ENCODE measurements at places on chromosomes 7 and 10.

DNA sequence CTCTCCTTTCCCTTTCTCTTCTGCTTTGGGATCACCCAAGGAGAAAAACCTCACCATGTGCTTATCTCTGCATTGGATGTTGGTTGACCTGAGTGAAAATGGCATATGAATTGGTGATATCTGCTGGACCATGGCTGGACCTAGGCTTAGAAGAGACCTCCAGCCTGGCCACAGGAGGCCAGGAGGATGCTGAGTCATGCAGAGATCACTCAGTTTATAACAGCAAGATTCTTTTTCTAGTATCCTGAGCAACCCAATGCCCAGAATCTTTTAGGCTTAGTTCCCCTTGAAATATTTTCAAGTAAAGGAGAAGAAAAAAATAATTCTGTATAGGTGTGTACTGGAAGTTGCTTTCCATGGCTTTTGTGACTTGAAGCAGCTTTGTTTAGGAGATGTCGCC lies 236.3 kb downstream of the KLF6 start:
- DNase-seq, result no peak

DNA sequence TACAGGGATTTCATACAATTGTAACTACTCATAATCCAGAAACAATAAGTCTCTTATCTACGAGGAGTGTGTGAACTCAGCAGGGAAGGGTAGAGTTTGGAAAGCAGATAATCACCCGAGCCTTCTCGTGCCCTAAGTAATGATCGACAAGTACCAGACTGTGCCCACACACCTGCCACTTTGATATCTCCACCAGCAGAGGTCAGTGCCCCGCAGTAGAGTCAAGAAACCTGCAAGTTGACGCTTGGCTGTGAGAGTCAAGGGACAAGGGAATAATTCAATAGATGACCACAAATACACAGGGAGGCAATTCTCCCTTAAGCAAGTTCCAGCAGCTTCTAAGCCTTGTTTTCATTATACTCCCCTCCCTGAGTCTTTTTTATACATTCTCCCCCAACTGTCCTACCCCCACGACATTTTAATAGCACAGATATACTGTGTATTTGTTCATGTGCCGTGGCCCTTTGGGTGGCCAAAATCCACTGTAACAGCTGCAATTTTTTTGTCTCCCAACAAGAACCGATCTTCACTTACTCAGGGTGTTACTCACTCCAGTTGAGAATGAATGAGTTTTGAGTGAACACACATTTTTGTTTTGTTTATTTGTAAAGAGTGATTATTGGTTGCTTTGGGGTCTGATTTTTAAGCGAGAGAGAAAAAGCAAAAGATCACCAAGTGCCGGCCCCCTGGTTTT lies 106.9 kb upstream of the RHEB start:
- DNase-seq, result no peak

- DNase-seq, result no peak
Measured at GRCh38 chr7:44470135-44470479, 20.4 kb downstream of the NUDCD3 start.

DNA sequence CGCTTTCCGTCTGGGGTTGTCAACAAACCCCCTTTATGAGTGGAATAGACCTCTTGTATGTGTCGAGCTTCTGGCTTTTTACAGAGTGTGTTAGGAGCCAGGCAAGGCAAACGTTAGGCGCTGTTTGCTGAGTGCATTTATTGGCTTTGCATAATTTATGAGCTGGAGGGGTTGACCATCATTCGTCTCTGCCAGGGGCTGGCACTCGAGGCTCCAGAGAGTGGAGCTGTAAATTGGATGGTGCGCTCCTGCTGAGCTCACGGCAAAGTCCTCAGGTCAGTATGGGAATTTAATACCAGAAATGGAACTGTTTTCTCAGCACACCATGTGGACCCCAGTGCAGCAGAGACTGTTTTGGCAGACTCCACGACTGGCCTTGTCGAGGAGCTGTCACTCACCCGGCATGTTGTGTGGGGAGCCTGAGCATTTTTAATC lies 699.4 kb upstream of the GALNT17 start:
- DNase-seq, result no peak

- DNase-seq, result no peak
Measured at GRCh38 chr7:18400275-18400674, 95.3 kb upstream of the HDAC9 start.

- DNase-seq, result no peak
Measured at GRCh38 chr7:86884152-86884551, 175.3 kb downstream of the ELAPOR2 start.

GRCh38 chr7:92840316-92840715 lies 3.9 kb upstream of the CDK6 start:
- no peak for DNase-seq

DNA sequence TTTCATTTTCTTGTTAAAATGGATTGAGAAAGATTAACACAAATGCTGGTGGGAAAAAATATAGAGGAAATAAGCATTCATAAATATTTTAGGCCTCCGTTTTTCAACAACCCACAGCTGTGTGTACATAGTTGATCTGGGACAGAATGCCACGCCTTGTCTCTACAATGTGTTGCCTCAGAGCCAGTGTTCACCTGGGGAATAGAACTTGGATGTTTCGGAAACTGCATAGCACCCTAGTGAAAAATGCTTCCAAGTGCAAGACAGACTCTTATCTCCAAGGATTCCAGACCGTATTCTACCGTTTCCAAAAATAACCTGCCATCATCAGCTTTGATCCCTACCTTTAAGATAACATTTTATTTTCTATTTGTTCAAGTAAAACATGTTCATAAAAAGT lies 260.9 kb downstream of the SDK1 start:
- DNase-seq, result no peak

GRCh38 chr7:87672217-87672616 lies 44.0 kb downstream of the RUNDC3B start:
- no peak for DNase-seq

DNA sequence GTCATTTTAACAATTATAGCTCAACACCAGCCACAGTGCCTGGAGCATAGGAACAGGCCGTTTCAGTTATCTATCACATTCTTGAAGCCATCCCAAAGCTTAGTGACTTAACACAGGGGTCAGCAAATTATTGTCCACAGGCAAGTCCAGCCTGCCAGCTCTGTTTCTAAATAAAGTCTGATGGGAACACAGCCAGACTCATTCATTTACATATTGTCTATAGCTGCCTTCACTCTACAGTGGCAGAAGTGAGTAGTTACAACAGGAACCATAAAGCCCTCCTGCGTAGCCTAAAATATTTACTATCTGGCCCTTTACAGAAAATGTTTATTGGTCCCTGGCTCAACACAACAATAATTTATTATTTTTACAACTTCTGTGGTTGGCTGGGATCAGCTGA lies 407.5 kb upstream of the AUTS2 start:
- DNase-seq, result no peak

DNA sequence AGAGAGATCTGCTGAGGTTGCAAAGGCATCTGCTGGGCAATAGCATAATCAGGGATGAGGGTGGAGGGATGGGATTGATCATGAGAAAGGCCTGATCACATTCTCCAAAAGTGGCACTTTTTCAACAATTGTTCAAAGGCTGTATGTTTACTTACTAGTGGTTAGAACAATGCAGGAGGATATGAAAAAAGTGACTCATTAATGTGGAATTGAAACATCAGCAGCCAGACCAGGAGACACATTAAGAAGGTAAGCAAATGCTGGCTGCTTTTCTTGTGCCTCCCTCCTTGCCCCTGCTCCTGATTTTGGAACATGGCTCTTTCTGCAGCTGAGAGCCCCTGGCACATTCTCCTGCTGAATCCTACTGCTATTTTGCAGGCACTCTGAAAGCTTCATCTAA lies 63.5 kb downstream of the FAM204A start:
- no peak for DNase-seq

GRCh38 chr7:42106562-42106961 lies 130.4 kb downstream of the GLI3 start:
- no peak for DNase-seq

- no peak for DNase-seq
Measured at GRCh38 chr7:21317966-21318915, 109.6 kb upstream of the SP4 start.

GRCh38 chr7:118590107-118590506 lies 365.6 kb downstream of the ANKRD7 start:
- DNase-seq, result no peak

DNA sequence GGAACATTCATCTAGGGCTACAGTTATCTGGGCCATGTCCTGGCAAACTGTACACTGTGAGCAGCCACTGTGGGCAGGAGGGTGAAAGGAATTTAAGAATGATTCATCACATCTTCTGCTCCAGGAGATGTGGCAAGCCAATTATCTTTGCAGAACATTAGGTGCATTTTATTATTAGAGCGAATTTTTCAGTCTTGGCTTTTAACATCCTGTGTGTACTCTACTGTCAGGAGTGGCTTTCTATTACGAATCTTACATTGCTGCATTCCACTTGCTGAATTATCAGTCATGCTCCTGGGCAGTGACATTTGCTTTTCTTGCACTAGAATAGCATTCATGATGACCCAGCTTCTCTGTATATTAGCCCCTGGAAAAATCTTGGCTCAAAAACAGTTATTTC lies 109.2 kb upstream of the TARP start:
- no peak for DNase-seq

GRCh38 chr7:4602905-4603842 lies 78.9 kb upstream of the FOXK1 start:
- DNase-seq, result no peak

DNA sequence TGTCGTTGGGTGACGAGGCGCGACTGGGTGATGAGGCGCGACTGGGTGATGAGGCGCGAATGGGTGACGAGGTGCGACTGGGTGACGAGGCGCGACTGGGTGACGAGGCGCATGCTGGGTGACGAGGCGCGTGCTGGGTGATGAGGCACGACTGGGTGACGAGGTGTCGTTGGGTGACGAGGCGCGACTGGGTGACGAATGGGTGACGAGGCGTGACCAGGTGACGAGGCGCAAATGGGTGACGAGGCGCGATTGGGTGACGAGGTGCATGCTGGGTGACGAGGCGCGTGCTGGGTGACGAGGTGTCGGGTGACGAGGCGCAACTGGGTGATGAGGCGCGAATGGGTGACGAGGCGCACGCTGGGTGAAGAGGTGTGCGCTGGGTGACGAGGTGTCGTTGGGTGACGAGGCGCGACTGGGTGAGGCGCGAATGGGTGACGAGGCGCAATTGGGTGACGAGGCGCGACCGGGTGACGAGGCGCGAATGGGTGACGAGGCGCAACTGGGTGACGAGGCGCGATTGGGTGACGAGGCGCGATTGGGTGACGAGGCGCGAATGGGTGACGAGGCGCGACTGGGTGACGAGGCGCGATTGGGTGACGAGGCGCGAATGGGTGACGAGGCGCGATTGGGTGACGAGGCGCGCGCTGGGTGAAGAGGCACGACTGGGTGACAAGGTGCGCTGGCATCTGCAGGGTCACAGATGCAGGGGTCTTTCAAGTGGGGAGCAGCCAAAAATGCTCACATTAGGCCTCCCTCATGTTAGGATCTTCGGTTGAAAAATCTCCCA lies 7.9 kb upstream of the NOM1 start:
- no peak for DNase-seq

DNA sequence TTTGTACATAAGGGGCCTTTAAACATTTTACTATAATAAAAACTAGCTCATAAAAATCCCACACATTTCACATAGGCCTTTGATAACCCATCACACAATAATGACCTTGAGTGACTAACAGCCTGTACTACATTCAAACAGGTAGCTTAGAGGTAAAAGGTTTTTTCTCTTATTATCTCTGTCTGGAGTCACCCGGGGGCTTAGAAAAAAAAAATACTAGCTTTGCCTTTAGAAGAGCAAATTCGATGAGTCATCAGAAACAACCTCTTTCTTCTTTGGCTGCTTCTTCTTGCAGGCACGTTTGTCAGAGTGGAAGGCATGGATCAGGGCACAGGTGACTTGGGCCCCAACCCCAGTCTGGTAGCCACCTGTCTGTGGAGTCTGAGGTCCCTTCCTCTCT lies 43.4 kb upstream of the ADO start:
- DNase-seq, result no peak

DNA sequence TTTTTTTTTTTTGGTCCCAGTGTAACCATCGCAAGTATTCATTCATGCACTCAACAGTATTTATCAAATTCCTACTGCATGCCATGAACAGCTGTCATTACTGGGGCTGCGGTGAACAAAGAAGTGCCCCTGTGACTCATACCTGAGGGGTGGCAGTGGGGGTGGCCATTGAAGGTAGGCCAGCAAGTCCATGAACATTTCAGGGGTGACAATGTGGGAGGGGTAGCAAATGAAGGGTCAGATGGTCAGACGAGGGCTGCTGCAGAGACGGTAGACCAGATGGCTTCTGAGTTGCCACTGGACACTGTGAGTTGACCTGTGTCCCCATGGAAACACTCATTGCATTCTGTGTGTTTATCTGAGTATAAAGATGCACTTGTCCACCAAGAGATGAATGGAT lies 92.5 kb upstream of the PITRM1 start:
- DNase-seq, result no peak

DNA sequence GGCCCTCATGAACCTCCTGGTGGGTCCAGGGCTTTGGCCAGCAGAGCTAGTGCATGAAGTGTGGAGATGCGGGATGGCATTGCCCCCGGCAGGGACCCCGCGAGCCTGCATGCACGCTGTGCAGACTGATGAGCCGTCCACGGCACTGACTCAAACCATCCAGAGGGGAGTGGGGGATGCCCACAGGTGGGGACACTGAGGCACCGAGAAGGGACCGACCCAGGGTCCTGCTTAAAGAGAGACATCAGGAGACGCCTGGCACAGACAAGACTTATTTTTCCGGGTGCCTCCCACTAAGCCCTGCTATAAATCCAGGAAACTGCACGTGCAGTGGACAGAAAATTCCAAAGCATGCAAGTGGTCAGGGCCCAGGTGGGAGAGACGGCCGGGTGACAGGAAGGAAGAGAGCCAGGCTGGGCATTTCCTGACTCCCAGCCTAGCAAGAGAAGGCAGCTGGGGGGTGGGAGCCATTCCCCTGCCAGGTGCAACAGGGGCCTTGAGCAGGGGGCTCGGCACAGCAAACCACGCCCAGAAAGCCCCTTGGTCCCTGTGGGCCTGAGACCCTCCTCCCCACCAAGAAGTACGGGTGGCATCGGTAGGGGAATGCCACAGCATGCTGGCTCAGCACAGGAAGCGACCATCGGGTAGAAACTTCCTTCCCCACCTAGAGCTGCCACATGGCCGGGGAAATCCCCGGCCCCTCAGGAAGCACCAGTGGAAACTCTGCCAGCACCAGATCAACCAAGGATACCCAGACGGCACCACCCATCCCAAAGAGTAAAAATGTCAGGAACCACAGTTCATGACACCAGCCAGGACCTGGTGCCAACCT lies 91.5 kb downstream of the FOXL3 start:
- DNase-seq, result no peak

- no peak for DNase-seq
Measured at GRCh38 chr7:158810846-158811245, 18.5 kb downstream of the ESYT2 start.

- no peak for DNase-seq
Measured at GRCh38 chr10:34941471-34942357, 126.6 kb upstream of the PARD3 start.

Data from HS-27A (cell line).